ENCODE measurements at places on chromosomes 5 and 9. TPM values are rescaled to one million over a fixed set of nuclear protein-coding genes. Genes with fewer than 3 reads are reported as not detected.

The LSM11 gene
- 18.7 TPM for total RNA-seq

The LCN2 gene
- 0.28 TPM for total RNA-seq

The BHMT2 gene
- total RNA-seq, result 29.6 TPM

The EFNA5 gene
- 17.7 TPM for total RNA-seq

The ADAMTS13 gene
- total RNA-seq, result 2.4 TPM

The SMIM33 gene
- not detected for total RNA-seq

The CDH6 gene
- total RNA-seq, result 39.8 TPM

The CCDC192 gene
- 0.99 TPM for total RNA-seq

The GOLGA2 gene
- 95.8 TPM for total RNA-seq

The KCNV2 gene
- total RNA-seq, result not detected

The ANGPTL2 gene
- total RNA-seq, result 22.1 TPM

The OR2V2 gene
- total RNA-seq, result not detected

The SAXO1 gene
- 0.17 TPM for total RNA-seq

The ARSI gene
- 17.5 TPM for total RNA-seq

The PCDHB15 gene
- 10.4 TPM for total RNA-seq
